A549 treated with dexamethasone at 1 μM for 4 hours (cell line): ENCODE measurements at places on chromosomes 11 and 22. TPM values are rescaled to one million over a fixed set of nuclear protein-coding genes. Genes with fewer than 3 reads are reported as not detected.

ALG12 gene
- 8.2 to 11.8 TPM (median 10.0 TPM) in 5 replicates for total RNA-seq

PLEKHA7 gene
- total RNA-seq, result 51.3 to 73.3 TPM (median 66.1 TPM) in 5 replicates

RAB38 gene
- total RNA-seq, result 0.79 to 1.1 TPM (median 0.96 TPM) in 5 replicates

HEPN1 gene
- not detected in 5 replicates for total RNA-seq

YPEL1 gene
- total RNA-seq, result 0.05 to 0.72 TPM (median 0.38 TPM) in 5 replicates

OMP gene
- total RNA-seq, result not detected in 5 replicates

IGSF22 gene
- not detected in 5 replicates for total RNA-seq

ALX4 gene
- total RNA-seq, result 1.2 to 2.2 TPM (median 2.0 TPM) in 5 replicates

MS4A4A gene
- total RNA-seq, result not detected in 5 replicates

H19 gene
- 10.4 to 29.9 TPM (median 23.5 TPM) in 5 replicates for total RNA-seq

DEPDC7 gene
- total RNA-seq, result 6.8 to 7.8 TPM (median 7.0 TPM) in 5 replicates
